NCI-H2029 (cell line): ENCODE measurements at places on chromosomes 6 and 20.

DNA sequence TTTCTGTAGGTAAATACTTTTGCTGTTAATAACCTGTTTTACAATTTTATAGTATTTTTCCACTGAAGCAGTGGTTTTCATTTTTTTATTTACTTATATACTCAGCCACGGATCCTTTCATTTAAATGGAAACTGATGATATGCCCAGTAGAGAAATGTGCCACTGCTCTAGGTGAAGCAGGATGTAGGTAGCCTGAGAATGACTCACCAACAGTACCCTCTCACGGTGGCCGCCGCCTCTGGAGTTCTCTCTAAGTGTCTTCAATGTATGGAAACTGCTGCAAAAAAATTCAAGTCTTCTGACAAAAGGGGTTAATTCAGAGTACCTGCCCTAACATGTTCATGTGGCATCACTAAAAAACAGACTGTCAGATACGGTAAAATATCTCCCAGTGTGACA, 6.4 kb downstream of the EYA4 start:
- DNase-seq = no peak

DNA sequence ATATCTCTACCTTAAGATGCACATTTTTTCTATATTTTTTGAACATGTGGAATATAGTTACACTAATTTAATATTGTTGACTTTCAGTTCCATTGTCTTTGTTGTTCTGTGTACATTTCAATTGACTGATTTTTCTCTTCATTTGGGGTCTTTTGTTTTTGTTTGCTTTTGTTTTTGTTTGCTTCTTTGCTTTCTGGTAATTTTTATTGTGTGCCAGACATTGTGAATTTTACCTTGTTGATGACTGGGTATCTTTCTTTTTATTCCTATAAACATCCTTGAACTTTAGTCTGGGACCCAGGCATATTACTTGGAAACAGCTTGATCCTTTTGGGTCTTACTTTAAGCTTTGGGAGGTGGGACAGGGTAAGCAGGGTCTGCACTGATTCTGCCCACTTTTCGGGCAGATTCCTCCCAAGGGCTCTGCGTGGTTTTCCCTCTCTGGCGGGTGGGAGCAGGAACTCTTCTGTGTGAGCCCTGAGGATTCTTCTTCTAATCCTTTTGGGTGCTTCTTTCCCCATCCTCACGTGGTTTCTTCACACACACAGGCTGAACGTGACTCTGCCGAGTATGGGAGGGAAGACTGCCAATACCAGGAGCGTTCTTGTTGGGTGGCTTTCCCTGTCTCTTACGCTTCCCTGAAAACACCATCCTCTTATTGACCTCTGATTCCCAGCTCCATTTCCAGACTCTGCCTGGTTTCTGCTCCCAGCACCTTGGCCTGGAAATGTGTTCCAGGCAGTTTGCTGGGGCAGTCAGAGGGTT, 200.5 kb downstream of the ARID1B start:
- DNase-seq = peak; percentile 44

DNA sequence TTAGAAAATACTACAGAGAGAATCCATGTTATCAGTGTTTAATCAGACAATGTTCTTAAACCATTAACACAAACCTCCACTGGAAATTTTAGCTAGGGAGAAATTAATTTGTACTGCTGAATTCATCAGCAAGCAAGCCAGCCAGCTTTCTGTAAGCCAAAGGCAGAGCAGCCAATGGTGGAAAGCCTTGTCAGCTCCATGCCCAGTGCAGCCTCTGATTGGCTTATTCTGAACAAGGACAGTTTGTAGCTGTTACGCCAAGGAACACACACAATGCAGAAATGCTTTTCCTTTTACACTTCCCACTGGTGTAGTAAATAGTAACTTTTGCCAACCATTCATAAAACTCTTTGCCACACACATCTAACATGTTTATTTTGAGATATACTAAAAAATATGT, 265.0 kb downstream of the TENT5A start:
- no peak for DNase-seq

- DNase-seq = peak; percentile 38
Measured at GRCh38 chr6:81031416-81031815, 721.1 kb downstream of the TENT5A start.

- DNase-seq = no peak
Measured at GRCh38 chr20:62620625-62621024, 21.7 kb upstream of the SLCO4A1 start.

DNA sequence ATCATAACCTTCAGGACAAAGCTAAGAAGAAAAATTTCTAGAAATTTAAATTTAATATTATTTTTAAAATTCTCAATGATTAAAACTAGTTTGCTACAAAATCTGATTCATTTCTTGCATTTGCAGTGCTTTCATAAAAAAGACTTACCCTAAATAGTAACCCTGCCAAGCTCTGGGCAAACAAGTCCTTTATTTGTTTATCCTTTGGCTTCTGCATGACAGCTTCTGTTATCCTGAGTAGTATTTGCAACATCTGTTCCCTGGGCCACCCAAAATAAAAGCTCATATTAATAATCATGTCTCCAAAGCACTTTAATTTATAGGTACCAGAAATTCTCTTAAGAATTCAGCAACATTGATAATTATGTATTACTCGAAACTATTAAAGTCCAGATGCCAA, 101.3 kb downstream of the RALGAPA2 start:
- DNase-seq = no peak

- no peak for DNase-seq
Measured at GRCh38 chr20:1934156-1934555, 38.9 kb downstream of the SIRPA start.

- no peak for DNase-seq
Measured at GRCh38 chr20:36967636-36968035, 16.1 kb upstream of the SAMHD1 start.

DNA sequence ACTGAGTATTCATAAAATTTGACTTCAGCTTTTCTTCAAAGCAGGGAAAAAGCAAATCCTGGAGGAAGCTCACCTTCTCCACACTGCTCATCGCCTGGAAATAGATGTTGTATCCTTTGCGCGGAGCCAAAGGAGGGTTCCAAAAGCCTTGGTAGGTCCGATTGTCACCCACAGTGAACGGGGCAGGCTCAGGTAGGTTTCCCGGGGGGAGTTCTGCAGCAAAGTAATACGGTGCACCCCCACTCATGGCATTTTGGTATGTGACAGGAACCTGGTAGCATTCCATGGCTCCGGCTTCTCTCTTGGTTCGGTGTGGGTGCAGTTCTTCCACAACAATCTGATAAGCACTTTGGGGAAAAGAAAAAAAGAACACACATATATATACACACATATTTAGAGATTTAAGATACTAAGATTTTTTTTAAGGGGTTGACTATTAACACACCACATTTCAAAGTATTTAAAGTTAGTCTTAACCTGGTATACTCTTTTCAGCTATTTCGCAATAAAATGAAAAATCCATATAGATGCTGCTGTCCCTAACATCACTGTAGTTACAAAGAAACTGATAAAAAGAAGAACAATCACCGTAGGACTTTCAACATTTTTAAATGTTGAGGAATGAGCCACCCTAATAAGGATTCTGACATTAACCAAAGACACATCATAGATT, 166.7 kb upstream of the THEMIS start:
- no peak for DNase-seq

- DNase-seq = peak; percentile 16
Measured at GRCh38 chr6:6201200-6201599, 119.3 kb downstream of the F13A1 start.

DNA sequence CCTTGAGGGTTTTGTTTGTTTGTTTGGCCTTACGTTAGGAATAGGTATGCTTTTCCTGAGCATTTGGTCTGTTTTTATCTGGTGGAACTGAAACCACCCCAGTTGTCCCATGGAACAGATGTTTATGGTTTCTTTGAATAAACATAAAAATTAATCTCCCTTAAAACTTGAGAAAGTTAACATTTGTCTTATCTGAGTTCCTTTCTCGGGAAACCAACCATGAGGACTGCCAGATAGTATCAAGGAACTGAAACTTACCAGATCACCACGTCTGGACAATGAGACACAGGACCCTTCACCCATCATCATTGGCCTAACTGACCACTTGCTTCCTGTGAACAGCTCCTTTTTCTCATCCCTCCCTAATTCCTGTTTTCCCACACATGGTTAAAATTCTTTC, 15.3 kb upstream of the HECA start:
- no peak for DNase-seq
